ENCODE measurements at places on chromosomes 7 and 10.

- H3K4me1 ChIP-seq: no peaks in the 10 kb centered on the region
- no peaks in the 10 kb centered on the region for H3K36me3 ChIP-seq
- no peak for DNase-seq
- no peak overlapping the region for H3K27ac ChIP-seq
- no peak overlapping the region for H3K4me3 ChIP-seq
Observed at GRCh38 chr10:65964205-65964604, 961.6 kb upstream of the LRRTM3 start.

- H3K27me3 ChIP-seq: no peaks in the 10 kb centered on the region
- H3K4me1 ChIP-seq: no peaks in the 10 kb centered on the region
- no peak overlapping the region for H3K27ac ChIP-seq
- no peak for DNase-seq
Observed at GRCh38 chr10:33621101-33621500, 286.6 kb upstream of the NRP1 start.

DNA sequence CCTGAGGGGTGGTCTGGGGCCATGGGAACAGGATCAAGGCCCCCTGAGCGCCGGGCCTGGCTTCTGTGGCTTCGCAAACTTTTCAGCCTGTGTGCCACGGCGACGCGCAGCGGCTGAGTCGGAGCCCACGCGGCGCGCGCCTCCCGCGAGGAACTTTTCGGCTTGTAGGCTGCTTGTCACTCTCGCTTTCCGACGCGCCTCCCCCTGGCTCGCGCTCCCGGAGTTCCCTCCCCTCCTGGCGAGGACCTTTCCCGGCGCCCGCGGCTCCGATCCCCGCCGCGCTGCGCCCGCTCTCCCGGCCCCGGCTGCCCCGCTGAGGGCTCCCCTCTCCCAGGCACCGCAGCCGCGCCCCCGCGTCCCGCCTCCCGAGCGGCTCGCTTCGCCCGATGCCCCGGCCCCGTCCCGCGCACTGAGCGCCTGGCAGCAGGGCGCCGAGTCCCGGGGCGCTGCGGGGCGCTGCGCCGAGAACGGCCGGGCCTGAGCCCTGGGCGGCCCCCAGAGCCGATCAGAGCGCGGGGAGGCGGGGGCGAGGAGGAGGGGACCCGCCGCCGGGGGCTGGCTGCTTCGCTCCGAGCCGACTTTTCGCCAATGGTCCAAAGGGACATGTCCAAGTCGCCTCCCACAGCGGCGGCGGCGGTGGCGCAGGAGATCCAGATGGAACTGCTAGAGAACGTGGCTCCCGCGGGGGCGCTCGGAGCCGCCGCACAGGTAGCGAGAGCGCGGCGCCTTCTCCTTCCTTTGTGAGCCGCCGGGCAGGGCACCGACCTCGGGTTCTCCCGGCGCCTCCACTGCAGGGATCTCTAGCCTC, at the start of gene CACNB2:
Gene CACNB2, plus strand, starts transcription at position 276 of the 808 bp plus-strand sequence.
- peaks cover 6% of the 10 kb centered on the region for H3K27me3 ChIP-seq
- H3K36me3 ChIP-seq: no peaks in the 10 kb centered on the region
- peaks cover 4% of the 10 kb centered on the region for H3K4me1 ChIP-seq
- DNase-seq: peak; percentile 67

DNA sequence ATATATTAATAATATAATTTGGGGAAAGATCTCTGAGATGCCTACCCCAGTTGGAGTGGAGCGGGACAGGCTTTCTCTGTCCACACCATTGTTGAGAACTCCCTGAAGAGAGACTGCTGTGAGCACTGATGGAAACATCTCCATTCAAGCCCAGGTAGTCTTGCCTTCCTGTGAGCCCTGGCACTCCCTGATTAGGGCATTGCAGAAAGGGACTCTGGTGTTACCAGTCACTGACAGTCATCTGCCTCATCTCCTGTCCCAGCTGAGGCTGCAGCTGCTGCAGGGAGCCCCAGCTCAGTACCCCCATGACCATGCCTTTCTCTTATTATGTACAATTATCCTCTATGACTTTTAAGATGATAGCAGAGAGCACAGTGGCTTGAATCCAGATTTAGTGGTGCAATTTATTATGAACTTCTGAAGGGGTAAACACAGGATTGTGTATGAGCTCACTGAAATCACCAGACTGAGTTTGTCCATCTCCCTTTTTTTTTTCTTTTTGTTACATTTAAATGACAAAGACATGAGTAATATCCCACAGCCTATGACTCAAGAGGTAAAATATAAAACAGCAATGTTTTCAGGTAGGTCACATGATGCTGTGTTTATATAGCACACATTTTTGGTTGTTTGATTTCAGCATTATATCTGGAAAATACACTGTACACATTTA, 236.9 kb downstream of the SLC25A13 start:
- no peak overlapping the region for H3K27ac ChIP-seq
- no peak overlapping the region for H3K4me3 ChIP-seq
- H3K27me3 ChIP-seq: no peaks in the 10 kb centered on the region
- H3K36me3 ChIP-seq: no peaks in the 10 kb centered on the region
- no peaks in the 10 kb centered on the region for H3K4me1 ChIP-seq

DNA sequence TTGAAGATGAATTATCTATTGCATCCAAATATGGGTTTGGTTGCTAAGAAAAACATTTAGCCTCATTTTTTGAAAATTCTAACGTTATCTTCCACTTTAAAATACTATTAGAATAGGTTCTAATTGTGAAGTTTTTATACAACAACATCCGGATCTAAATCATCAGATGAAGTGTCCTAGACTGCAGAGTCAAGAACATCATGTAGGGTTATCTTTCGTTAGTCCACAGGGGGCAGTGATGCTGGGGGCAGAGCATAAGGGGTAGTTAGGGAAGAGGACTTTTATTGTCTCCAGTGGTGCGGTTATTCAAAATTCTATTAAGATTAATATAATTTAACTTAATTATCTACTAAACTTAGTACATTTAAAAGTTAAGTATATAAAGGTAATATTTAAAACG, 990.6 kb upstream of the PHF14 start:
- H3K4me3 ChIP-seq: no peak overlapping the region
- no peak for DNase-seq
- no peak overlapping the region for H3K27ac ChIP-seq
- no peaks in the 10 kb centered on the region for H3K4me1 ChIP-seq
- H3K27me3 ChIP-seq: no peaks in the 10 kb centered on the region

DNA sequence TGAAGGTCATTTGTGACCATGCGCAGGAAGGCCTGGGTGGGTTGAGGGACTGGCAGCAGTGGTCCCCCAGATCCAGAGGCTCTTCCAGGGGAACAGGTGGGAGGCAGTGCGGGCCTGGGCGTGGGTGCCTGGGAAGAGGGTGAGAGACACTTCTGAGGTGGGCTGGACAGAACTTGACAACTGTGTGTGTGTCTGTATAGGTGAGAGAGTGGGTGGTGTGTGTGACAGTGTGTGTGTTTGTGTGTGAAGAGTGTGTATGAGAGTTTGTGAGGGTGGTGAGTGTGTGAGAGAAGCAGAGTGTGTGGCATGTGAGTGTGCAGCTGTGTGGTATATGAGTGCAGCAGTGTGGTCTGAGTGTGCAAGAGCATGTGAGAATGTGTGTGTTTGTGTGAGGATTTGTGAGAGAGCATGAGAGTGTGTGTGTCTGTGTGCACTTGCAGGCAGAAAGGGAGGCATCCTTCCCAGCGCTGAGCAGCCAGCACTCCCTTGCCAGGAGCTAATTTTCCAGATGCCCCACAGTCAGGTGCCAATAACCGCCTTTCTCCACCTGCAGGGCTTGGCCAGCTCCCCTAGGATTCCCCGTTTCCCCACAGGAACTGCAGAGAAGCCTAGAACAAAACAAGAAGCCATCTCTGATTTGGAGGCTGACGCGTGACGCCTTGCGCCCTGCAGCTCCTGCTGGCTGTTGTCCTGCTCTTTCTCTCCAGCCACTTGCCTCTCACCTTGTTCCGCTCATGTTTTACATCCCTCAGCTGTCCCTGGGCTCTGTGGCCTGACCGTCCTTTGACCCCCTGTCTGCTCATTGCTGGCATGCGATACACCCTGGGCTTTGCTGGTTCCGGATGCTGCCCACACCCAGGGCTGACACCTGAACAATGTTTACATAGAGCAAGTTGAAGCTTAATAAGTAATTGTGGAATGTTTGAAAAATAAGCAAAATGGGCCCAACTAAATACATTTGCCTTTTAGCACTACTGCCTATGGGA, 88.0 kb downstream of the TMEM178B start:
- no peaks in the 10 kb centered on the region for H3K36me3 ChIP-seq
- H3K27me3 ChIP-seq: no peaks in the 10 kb centered on the region
- DNase-seq: no peak
- no peaks in the 10 kb centered on the region for H3K4me1 ChIP-seq

- no peak overlapping the region for H3K27ac ChIP-seq
- H3K4me3 ChIP-seq: no peak overlapping the region
- H3K4me1 ChIP-seq: no peaks in the 10 kb centered on the region
Observed at GRCh38 chr10:51892965-51893658, 193.7 kb upstream of the CSTF2T start.

All from Caco-2 (cell line).